ENCODE measurements at places on chromosomes 7 and 10.
A peak's percentile ranks its signal among the peaks of the same experiment; 100 is the strongest.

GRCh38 chr10:17196573-17196972 lies 4.9 kb downstream of the TRDMT1 start:
- no peak for DNase-seq

GRCh38 chr10:60646966-60647796 lies 131.1 kb upstream of the CDK1 start:
- DNase-seq, result peak; percentile 46

- DNase-seq, result no peak
These were observed 1.2 kb downstream of the IGFBP1 start for GRCh38 chr7:45889367-45890067.

- DNase-seq, result no peak
These were observed 550.2 kb downstream of the GALNT17 start for GRCh38 chr7:71682181-71682580.

- DNase-seq, result no peak
These were observed 581.2 kb upstream of the MGMT start for GRCh38 chr10:128885573-128886555.

DNA sequence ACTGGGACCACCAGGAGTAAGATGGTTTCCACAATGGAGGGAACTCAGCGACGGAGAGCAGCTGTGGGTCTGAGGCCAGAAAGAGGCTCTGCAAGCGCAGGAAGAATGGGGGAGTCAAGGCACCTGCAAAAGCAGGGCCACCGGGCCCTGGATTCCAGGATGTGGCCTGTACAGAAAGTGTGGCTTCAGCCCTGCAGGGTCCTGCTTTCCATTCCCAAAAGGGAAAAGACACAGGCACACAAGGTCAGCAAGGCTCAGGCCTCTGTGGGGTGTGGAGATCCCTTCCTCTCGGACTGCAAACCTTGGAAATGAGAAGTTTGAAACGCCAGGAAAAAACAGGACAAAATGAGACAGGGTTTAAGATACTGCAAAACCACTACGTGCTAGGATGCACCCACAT lies 232.5 kb downstream of the TNS3 start:
- no peak for DNase-seq

DNA sequence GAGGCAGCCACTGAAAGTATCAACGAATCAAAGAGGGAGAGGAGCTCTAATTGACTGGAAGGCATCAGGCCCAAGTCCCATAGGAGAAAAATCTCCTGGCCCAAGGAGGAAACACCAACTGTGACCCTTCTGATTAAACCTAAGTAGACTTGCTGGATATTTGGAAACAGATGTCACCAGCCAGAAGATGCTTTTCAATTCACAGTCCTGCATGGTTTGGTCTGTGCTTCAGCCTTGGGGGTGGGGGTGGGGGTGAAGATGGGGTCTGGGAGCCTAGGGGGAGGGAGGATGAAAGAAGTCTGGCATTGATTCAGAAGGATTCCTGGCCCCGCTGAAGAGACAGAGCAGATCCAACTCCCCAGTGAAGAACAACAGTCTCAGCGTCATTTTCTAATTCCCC lies 623.7 kb downstream of the PARD3 start:
- no peak for DNase-seq

DNA sequence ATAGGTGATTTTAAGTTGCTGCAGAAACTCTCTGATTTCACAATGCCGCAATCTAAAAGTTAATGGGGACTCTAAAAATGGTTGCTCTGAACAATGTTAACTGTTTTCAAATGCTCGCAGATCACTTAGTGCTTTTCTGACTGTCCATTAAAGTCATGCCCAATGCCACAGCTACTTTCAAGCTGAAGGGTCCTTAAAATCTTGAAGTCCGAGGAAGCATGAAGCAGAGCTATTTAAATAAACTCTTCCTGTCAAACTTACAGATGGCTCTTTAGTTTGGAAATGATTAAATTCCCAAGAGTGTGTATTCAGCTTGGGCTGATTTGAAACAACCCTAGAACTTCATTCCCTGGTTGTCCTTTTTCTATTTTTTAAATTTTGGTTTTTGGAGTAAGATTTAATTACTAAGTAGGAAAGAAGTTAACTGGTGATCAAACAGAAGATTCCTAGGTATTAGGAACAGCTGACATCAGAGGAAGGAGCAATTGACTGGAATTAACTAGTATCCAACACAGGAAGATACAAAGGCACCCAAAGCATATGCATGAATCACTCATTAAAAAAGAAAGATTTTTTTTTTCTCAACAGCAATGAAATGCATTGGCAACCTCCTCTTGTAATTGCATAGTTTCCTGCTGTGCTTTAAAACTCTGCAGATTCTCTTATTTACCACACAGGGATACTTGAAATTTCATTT lies 105.1 kb downstream of the NRP1 start:
- no peak for DNase-seq

DNA sequence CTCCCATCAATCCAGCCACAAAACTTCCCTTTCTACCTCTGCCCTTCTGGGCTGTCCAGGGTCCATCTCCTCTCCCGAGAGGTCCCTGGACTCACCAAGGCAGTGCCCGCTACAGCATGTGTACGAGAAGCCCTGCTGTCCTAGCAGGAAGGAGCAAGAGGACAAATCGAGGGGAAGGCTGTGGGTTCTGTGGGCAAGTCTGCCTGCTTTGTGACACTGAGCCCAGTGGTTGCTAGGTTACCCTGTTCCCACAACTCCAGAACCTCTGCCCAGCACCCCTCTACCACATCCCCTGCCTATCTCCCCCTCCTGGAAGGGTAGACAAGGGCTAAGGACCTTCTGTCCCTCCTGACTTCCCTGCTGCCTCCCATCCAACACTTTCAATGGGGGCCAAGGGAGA lies at the start of gene TBATA:
Gene TBATA (minus strand): TSS at position 188 of the 400 bp plus-strand sequence. CDS start 1,998 bp downstream, outside the sequence.
- no peak for DNase-seq

DNA sequence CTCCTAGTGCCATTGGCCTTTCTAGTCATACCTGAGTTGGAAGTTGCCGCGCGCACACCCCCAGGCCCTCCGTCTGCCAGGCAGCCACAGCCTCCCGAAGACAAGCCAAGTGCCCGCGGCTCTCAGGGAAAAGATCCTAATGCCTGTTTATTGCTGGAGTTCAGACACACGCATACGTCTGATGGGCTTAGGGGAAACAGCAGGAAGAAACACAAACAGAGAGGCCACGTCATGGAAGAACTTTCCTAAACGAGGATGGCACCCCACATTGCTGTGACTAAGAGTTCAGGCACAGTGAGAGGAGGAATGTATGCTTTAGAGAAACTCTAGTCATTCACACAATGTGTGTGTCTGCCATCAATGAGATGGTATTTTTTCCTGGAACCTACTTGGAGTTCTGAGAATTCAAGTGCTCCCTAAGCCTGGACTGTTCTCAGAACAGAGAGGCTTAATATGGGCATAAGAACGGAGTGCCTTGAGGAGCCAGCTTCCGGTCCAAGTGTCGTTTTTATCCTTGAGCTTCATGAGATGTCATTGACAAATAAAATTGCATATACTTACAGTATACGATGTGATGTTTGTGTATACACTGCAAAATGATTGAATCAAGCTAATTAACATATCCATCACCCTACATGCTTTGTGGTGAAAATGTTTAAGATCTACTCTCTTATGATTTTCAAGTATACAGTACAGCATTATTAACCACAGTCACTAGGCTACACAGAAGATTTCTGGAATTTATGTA lies 11.6 kb upstream of the RBP3 start:
- no peak for DNase-seq

DNA sequence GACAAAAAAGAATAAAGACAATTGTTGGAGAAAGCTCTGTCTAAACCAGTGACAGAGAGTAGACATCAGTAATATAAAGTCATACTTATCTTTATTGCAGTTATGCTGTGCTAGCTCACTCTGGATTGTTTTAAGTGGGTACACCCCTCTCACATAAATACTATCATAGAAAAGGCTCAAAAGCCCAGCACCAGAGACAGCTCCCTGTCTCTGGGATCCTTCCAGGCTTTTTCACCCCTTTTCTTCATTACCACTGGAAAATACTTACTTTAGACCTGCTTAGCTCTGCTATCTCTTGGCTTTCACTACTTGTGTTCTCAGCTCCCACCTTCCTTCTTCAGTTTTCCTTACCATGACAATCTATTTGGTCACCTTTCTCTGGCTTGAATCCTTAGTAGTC lies 259.1 kb upstream of the MINDY3 start:
- no peak for DNase-seq

DNA sequence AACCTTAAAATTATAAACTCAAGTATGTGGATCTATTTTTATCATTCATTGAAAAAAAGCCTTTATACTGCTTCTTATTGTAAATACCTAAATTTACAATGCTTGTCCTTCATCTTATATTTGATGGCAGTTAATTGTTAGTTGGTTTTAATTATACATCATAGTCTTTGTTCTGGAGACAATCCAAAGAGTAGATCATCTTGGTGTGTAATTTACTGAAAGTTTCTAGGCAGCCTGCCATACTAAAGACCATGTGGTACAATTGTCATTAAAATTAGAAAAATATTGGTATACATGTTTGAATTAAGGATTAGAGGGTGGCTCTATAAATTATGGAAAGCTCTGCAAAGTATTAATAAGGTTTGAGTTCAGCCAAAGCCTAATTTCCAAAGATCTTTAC lies 231.4 kb downstream of the KCND2 start:
- DNase-seq, result peak; percentile 92

- DNase-seq, result no peak
These were observed 294.0 kb downstream of the PRPF18 start for GRCh38 chr10:13880760-13881159.

- no peak for DNase-seq
These were observed 945.5 kb downstream of the SORCS3 start for GRCh38 chr10:105586451-105587098.

- peak; percentile 89 for DNase-seq
These were observed 41.0 kb downstream of the STRA8 start for GRCh38 chr7:135274495-135275268.

GRCh38 chr10:2914741-2915140 lies 152.6 kb upstream of the PFKP start:
- no peak for DNase-seq

DNA sequence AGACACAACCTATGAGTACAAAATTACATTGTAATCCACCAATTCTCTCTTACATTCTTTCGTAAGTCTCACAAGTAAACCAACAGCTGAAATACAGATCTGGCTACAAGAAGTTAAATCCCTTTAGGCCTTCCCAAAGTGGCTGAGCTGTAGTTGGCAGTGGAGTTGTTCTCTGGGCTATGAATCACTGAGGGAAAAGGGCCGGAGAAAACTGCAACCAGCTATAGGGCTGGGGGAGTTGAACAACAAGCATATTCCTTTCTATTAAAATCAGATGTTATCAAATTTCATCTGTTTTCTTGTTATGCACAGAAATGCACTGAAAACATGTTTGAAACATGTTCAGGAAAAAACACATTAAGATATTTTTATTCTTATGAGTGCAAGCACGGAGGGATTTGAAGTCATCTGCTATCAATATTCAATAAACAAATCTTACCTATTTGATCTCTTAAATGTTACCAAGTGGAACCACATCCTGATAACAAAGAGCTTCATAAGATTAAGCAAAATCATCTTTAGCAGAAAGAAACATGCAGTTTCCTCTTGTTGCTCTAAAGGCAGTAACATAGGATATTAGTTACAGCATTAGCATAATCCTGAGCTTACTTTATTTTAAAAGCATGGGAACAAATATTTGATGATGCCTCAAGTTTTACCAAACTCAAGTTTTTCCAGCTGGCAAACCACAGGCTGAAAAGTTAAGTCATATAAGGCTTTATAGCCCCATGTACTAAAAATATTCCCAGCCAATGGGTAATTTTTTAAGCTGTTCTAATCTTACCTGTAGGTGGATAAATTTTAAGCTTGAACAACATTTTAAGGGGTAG lies 212.7 kb downstream of the TAX1BP1 start:
- no peak for DNase-seq

GRCh38 chr10:102649797-102650654 lies 5.7 kb downstream of the TRIM8 start:
- no peak for DNase-seq

- DNase-seq, result no peak
These were observed 24.2 kb downstream of the PIK3AP1 start for GRCh38 chr10:96695975-96696634.

GRCh38 chr7:70659263-70659662 lies 472.7 kb upstream of the GALNT17 start:
- no peak for DNase-seq

DNA sequence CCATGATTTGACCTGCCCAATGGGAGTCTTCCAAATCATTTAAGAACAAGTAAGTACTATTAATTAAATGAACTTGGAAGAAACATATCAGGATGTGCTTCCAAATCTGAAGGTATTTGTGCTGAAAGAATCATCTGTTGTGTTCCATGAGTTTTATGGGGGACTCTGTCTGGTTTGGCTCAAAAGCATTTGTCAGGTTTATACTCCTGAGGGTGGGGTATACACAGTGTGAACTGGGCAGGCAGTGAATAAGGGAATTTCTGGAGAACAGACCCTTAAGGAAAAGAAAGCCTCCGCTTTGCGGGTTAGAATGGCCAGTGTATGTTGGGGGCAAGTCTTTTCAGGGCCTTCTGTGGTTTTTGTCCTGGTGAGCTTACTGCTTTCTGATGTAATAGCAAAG lies 29.9 kb downstream of the TCF7L2 start:
- DNase-seq, result no peak

DNA sequence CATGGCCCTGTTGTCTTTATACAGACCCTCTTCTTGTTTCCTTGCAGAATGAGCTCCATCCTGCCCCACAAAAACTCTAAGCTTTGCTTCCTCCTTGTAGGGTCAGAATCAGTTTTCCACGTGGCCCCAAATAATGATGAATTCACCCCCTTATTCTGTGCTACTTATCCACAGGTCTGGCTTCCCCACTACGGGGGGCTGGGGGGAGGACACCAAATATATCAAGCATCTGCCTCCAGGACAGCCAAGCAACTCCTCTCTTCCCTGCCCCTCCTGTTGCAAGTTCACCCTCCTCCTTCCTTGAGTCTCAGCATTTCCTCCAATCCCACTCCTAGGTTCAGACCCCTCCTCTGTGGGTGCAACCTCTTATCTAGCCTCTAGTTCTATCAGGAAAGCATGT lies 743.3 kb downstream of the GRID1 start:
- DNase-seq, result no peak

- no peak for DNase-seq
These were observed 252.6 kb downstream of the SEC23IP start for GRCh38 chr10:120145107-120145506.
